ENCODE measurements at places on chromosomes 2 and 18.
A peak's percentile ranks its signal among the peaks of the same experiment; 100 is the strongest.

GRCh38 chr2:24009680-24010476, at the start of gene MFSD2B:
Gene MFSD2B (plus strand): TSS chr2:24010085. CDS start chr2:24010097, 12 bp downstream.
- no peak for DNase-seq

GRCh38 chr18:76367168-76368125, 127.6 kb downstream of the ZNF516 start:
- no peak for DNase-seq

GRCh38 chr2:105369777-105370690, 28.8 kb downstream of the FHL2 start:
- no peak for DNase-seq

DNA sequence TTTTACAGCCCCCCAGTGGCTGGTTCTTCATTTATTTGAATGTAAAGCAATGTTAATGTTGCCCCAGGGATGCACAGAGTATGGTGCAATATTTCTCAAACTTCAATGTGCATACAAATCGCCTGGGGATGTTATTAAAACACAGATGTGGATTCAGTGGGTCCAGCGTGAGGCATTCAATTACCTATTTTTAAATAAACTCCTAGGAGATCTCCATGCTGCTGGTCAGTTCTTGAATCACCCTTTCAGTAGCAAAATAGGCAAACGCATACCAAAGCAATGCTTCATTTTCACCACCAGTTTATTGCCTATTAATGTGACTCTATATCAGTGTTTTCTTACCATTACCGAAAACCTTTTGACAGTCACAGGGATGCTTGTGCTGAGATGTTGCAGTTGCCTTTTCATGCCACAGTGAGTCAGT, 530.7 kb downstream of the CBLN2 start:
- no peak for DNase-seq

DNA sequence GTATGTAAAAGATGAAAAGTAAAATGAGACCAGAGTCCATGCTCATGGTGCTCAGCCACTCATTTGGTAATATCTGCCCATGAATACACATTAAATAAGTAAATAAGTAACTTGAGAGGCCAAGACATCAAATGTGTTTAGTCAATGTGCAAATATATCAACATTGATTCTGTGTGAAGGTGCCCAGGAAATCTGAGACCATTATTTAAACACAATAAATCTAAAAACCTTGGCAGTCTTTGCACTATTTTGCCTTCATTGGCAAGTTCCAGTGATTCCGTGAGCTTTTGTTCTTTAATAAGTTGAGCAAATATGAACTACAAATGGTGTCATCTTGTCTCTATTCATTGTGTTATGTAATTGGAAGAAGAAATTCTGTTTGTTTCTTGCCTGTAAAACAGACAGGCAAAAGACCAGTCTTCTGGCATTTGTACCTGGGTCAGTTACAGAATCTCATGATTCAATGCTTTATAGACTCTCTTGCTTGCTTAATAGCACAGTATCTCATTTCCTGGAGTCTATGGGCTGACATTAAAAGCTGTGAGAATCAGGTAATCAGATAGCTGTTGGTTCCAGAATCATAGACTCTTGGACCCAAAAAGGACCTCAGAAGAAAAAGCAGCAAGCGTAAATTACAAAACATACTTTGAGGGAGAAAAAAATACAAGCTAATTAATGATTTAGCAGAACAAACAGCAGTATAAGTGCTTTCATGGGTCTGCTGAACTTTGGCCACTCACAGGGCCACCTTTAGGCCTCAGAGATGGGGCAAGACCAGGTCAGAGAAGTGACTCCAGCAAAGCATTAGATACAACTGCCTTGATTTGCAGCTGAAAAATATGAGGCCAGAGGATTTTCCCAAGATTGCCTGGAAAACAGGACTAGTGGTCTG, 20.0 kb upstream of the SERPINB3 start:
- peak; percentile 2 for DNase-seq

DNA sequence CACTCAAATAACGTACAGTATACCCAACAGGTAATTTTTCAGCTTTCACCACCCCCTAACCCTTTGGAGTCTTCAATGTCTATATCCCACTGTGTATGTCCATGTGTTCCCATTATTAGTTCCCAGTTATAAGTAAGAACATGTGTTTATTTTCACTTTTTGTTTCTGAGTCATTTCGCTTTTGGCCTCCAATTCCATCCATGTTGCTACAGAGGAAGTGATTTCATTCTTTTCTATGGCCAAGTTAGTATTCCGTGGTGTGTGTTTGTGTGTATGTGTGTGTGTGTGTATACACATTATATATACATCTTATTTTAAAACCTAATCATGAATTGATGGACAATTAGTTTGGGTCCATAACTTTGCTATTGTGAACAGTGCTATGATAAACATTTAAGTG, 464.4 kb downstream of the CMPK2 start:
- DNase-seq: no peak

DNA sequence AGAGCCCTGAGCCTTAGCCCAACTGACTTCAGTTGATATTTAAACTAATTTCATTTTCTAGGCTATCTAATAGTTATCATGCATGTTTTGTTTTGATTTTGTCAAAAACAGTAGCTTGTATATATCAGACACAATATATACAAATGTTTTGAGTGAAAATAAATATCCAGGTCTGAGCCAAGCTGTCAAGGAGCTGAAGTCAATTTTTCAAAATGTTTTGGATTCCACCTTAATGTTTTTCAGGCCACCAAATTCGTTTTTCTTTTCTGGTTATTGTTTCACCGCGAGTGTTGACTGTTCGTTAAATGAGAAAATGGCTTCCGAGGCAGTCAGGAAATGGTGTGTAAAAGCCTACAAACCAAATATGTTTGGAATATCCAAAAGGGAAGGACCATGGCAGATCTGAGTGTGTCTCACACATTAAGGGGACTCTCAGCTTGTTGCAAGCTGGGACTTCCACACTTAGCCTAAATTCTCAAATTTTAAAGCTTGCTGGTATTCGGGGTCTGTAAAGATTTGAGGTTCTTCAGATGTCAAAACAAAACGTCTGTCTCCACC, 2.8 kb downstream of the HOXD12 start:
- DNase-seq: no peak

GRCh38 chr18:79290876-79291275, 104.9 kb upstream of the NFATC1 start:
- DNase-seq: no peak

DNA sequence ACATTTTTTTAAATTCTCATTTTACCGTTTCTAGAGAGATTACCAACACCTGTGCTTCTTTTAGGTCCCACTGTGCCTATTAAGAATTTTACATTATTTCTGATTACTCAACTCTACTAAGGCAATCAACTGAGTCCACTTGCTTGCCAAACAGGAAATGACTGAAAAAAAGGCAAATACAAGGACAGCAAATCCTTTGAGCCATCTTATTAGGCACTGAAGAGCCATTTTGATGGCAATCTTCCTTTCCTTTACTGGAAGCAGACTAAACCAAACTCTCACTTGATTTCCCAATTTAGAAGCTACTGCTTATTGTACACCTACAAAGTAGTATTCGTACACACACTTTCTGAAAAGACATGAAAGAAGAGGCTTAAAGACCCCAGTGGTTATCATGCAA, 121.4 kb upstream of the COL3A1 start:
- peak; percentile 35 for DNase-seq

- peak; percentile 90 for DNase-seq
Observed at GRCh38 chr2:5696945-5697521, 4.8 kb downstream of the SOX11 start.

GRCh38 chr2:109497463-109497862, 116.3 kb downstream of the SEPTIN10 start:
- DNase-seq: no peak

Data from NCI-H2081 (cell line).